Amygdala (tissue), 56 donors: ENCODE measurements at places on chromosomes 11 and 22.

DNA sequence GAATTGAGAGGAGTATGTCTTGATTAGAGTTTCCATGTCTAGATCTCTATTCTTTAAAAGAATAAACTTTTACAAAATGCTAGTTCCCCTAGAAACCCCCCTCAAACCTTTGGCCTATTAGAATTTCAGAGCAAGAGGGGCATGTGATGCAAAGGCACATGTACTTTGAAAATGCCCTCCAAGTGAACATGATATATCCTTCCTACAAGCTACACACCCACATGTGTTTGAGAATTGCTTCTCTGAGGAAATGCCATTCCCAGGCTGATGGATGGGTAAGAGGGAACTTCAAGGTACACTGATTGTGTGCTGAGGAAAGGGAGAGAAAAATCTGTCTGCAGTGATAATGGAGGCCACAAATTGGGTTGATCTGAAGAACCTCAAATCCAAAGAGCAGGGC, 59.5 kb upstream of the PSMA1 start:
- no peak for DNase-seq

- DNase-seq: no peak
Observed at GRCh38 chr22:29211066-29211465, 5.4 kb downstream of the EMID1 start.

DNA sequence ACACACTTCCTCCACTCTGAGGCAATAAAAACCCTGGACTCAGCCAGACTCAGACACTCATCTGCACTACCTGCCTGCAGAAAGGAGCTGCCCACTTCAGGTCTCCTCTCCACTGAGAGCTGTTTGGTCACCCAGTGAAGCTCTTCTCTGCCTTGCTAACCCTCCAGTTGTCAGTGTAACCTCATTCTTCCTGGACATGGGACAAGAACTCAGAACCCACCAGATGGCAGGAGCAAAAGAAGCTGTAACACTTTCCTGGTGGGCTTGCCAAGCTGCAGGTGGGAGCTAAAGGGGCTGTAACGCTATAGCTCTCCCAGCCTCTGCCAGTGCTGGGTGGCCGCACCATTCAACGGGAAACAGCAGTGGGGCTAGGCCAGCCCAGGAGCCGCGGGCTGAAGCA, 89.7 kb downstream of the CCDC73 start:
- DNase-seq: no peak

DNA sequence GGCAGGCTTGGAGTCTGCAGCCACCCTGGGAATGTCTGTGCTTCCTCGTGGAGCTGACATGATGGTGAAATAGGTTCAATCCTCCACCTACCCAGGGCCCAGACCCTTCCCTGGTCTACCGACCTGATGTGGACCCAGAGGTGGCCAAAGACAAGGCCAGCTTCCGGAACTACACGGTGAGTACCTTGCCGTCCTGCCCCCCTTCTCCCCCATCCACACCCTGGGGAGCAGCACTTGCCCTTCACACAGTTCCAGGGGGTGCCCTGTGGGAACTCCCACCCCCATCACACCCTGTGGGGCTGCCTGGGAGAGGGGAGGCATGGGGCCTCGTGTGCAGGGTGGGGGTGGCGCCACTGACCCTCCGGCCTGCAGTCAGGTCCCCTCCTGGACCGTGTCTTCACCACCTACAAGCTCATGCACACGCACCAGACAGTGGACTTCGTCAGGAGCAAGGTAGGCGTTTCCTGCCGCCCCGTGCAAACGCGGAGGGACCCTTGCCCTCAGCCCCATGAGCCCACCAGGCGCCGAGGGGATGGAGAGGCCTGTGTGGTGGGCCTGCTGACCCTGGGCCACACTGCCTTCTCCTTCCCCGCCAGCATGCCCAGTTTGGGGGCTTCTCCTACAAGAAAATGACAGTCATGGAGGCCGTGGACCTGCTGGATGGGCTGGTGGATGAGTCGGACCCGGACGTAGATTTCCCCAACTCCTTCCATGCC, 789 bp downstream of the MIOX start:
- no peak for DNase-seq

DNA sequence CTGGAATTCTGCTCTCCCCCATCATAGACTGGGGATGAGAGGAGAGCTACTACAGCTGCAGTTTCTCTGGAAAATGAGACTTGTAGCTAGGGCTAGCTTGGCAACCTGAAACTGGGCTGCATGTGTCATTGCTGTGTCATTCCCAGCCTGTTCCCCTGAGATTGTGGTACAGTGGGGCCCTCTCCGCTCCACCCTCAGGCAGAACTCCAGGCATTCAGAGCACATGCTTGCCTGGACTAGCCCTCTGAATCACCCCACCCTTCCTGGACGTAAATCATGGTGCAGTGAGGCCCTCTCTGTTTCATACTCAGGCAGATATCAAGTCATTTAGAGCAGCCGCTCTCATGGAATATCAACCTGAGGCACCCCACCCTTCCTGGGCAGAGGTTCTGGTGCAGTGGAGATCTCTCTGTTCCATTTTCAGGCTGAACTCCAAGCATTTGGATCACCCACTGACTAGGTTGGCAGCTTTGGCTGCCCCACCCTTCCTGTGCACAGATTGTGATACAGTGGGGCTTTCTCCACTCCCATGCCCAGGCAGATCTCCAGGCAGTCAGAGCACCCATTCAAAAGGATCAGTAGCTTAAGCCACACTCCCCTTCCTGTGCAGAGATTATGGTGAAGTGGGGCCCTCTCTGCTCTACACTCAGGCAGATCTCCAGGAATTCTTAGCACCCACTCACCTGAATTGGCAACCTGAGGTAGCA, 274.4 kb downstream of the C11orf87 start:
- no peak for DNase-seq

DNA sequence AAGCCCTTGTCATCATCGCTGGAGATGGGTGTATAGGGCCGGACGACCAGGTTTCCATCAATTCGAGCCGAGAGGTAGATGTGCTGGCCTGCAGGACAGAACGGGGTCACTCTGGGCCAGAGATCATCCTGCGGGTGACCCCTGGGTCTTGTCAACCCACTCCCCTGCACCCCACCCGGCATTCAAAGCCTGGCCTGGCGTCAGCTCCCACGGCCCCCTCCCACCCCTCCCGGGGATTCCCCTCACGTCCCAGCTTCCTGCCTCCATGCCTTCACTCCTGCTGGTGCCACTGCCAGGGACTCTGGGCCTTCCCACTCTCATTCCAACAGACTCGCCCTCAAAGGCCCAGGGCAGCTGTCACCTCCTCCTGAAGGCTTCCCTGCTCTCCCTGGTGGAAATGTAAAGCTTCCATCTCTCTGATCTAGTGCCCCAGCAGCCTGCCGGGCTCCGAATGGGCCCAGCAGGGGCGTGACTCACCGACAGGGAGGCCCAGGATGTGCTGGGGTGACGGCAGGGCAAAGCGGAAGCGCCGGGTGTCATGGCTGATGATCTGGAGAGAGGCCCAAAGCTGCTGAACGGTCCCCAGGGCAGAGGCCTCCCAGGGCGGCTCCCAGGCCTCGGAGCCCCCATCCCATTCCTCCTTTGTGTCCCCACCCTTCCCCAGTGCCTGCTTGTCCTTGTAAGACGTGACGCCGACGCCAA, 9.3 kb downstream of the ATP5MGL start:
- DNase-seq: no peak

DNA sequence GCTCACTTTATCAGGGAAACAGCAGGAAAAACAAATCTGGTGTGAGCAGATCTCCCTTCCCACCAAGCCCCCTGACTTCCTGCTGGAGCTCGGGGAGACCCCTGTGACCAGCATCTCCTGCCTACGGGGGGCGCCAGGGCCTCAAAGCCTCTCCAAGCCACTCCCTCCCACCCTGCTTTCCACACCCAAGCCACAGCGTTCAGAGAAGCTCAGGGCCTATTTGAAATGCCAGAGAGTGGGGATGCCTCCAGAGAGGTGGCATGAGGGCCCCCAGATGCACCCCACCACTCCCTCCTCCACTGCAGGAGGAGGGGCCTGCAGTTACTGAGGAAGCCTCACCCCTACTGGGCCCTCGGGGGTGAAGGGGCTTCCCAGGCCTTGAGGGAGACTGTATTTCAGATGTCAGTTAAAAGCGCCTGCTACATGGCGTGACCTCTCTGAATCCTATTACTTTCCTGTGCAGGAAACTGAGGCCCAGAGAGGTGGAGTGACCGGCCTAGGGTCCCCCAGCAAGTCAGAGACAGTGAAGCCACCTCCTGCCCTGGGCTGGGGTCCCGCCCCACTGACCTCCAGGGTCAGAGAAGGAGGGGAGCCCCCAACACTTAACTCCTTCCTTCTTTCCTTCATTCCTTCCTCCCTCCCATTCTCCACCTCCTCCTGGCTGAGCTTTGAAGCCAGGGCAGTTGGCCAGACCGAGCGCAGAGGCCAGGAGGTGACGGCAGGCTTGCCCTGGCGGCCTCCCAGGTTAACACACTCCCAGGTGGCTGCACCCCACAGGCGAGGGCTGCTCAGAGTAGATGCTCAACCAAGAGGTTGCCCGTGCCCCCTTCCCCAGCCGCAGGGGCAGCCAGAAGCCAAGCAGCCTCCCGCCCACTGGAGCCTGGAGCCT, 6.0 kb upstream of the CDKN1C start:
- DNase-seq: no peak

GRCh38 chr11:43947003-43947500, 4.6 kb downstream of the C11orf96 start:
- DNase-seq: no peak

DNA sequence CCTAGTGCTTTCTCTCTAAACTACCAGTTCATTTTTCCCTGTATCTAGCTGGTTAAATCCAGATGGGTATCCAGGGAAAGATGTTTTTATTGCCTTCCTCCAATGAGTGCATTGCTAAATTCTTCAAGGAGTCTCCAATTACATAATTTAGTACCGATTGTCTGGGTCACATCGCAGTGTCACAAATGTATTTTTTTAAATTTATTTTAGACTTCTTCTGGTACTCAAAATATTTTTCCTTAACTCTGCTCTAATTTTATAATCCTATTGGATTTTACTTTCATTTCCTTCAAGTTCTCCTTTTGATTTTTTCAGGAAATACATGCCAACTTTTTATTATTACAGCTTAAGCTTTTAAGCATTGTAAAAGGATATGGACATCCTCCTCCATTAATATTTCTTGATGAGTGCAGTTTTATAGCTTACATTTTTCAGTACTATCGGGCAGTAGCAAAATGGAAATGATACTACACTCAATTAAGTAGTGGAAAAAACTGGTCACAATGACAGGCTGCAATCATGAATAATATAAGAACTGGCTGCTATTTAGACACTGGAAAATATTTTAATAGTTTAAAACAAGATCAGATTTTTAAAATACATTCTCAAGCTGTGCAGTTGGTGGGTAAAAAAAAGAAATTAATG, 20.3 kb downstream of the BBOX1 start:
- no peak for DNase-seq

DNA sequence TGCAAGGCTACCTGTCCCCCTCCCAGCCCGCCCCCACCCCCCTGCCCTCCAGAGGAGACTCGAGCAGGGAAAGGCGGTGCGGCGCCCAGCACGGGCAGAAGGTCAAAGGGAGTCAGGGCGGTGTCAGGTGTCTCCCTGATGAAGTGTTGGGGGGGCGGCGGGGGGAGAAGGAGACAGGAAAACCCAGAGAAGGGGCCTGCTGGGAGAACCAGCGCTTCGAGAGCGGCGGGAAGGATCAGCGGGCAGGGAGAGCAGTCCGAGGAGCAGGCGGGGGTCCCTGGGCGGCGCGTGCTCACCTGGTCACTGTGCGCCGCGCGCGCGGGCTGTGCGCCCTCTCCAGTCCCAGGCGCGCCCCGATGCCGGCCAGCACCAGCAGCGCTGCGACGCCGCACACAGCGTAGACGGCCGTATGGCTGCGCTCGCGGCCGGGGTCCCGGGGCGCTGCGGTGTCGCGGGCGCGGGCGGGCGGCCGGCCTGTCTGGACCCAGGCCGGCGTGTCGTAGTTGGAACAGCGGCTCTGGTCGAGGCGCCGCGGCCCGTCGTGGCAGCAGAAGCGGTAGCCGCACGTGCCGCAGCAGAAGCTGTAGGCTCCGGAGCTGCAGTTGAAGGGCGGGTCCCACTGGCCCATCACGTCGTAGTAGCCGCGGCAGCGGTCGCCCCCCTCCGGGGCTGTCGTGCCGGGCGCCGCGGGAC, 886 bp downstream of the SHISA8 start:
- no peak for DNase-seq

GRCh38 chr11:28727254-28727653, 619.1 kb downstream of the METTL15 start:
- DNase-seq: no peak

GRCh38 chr11:106160494-106160893, 83.0 kb downstream of the AASDHPPT start:
- DNase-seq: no peak

- DNase-seq: no peak
Observed at GRCh38 chr11:129592191-129592590, 216.5 kb downstream of the BARX2 start.

DNA sequence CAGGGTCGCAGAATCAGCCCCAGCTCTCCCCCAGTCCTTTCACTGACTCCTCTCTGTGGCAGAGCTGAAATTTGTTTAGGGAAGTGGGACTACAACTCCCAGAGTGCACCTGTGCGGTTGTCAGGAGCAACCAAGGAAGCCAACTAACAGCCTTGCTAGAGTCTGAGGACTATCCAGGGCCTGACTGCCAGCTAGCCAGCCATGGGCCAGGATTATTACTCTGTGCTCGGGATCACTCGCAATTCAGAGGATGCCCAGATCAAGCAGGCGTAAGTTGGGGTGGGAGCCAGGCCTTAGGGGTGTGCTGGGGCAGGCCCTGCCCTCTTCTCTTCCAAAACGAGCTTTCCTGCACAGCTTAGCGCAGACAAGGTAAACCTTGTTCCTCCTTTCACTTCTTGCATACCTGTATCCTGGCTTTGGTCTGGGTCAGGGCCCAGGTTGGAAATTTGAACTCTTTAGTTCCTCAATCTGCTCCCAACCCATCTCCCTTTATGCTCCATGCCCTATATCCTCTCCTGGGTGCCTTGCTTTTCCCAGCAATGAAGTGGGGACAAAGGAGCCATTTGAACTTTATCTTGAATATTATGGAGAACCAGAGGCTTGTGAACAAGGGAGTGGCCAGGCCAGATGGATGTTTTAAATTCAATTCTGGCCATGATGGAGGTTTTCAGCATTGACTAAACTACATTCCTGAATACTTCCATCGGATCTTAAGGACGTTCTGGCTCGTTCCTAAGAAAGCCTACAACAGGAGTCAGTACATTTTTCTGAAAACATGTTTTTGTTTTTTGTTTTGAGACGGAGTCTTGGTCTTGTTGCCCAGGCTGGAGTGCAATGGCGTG, at the start of gene DNAJB13:
Gene DNAJB13, plus strand, starts transcription at position 158 of the 842 bp plus-strand sequence. Its CDS starts 44 bp downstream, at position 202.
- DNase-seq: no peak

DNA sequence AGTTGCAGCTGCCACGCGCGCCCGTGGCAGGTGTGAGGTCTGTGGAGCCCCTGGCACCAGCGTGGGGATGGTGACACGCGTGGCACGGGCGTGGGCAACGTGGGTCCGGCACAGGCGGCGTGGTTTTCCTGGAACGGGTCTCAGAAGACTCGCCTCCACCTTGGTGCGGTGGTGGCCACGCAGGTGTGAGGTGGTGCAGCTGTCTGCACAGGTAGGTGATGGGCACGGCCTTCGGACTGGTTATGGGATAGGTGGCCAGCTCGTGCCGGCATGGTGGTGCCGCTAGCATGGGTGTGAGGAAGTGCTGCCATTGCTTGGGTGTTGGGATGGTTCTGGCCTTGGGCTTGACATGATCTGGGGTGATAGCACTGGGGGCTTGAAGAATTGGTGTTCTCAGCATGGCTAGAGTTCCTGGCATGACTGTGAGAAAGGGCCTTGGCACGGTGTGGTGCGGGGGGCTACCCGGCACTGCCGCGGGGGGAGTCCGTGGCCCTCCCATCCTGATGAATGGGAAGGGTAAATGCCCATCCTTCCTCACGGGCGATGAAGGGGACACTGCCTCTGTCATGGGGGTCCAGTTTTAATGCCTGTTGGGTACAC, 531 bp downstream of the DAGLA start:
- DNase-seq: no peak

- no peak for DNase-seq
Observed at GRCh38 chr22:39994041-39994565, 651 bp upstream of the FAM83F start.
